ENCODE measurements at places on chromosomes 7 and 10.
A peak's percentile ranks its signal among the peaks of the same experiment; 100 is the strongest.

DNA sequence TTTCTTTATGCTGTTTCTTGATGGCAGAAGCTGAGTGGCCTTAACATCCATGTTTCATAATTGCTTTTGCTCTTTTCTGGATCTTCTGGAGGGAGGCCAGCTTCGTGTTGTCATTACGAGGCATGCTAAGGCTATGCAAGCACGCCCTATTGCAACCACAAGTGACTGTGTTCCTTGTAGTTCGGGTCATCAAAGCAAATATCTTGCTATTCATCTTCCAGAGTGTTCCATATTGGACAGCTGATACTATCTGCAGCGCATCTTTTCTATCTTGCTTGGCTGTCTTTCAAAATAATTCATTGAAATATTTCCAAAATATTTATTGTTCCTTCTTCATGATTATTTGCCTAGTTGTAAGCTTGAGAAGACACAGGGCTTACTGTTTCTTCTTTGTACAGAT is 5.0 kb downstream of the EPHB6 start:
- no peak for DNase-seq

DNA sequence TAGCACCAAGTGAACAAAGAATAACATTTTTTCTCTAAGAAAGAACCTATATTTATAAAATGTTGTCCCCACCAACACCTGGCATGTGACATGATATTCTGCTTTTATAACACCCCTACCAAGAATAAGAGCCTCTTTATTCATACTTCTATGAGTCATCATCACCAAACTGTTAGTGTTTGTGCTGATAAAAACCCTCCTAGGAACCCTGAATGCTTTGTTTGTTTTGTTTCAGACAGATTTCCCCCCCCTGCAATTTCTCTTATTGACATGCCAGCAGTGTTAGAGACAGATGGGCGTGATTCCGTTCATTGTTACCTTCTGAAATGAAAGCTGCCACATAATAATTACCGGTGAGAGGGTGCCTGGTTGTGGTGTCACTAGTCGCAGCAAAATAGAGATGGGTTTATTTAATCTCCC is 651.1 kb downstream of the SORCS1 start:
- DNase-seq: no peak

DNA sequence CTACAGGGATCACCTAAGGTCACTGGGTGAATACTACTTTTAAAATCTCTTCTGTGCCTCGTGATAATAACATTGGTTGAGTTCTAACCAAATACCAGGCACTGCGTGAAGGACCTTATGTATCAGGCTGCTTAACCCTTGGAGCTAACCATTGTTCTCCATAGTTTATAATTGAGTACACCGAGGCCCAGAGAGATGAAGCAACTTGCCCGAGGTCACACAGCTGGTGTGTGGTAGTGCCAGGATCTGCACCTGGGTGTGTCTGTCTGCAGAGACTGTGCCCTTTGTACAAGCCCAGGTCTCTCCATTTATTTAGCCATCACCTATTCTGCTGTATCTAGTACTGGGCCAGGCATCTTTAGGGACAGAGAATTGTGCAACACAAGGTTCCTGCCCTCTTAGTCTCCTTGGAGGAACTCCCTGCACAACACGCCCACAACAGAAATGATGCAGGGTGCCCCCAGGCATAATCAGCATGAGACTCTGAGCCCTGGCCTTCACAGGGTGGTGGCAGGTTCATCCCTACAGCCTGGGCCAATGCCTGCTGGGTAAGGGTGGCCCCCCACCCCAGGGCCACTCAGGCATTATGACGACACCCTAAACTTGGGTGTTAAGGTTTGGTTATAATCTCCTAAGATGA is 31.5 kb downstream of the UNC5B start:
- no peak for DNase-seq

DNA sequence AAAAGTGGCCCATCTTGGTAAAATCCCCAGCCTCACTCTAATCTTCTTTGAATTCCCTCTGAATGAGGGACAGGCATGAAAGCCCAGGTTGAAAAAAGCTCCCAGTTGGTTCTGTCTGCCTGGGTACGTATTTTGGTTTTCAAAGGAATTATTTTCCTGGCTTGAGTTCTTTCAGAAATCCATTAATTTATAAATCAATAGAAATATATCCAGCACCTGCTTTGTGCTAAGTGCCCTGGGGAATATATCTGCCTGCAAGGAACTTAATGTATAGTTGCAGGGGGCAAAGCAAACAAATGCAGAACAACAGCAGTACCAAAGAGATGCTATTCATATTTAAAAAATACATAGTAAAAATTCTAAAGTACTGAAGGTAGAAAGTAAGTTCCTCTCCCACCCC is 362.7 kb downstream of the REEP3 start:
- DNase-seq: no peak

DNA sequence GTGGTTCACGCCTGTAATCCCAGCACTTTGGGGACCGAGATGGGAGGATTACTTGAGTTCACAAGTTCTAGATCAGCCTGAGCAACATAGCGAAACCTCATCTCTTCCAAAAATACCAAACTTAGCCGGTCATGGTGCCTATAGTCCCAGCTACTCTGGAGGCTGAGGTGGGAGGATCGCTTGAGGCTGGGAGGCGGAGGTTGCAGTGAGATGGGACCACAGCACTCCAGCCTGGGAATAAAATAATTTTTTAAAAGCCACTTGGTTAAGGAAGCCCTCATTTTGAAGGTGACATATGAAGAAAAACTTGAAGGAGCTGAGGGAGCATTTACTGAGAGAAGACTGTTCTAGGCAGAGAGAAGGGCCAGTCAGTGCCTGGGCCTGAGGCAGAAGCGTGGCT is 4.2 kb upstream of the EZH2 start:
- DNase-seq: no peak

- peak; percentile 22 for DNase-seq
Measured at GRCh38 chr7:158587162-158588084, at the start of gene PTPRN2. TSS of gene PTPRN2 (minus strand) at chr7:158587823.

GRCh38 chr10:81873932-81874816 is 820 bp upstream of the NRG3 start:
- DNase-seq: no peak

GRCh38 chr10:61464461-61465170 is 11.4 kb upstream of the TMEM26 start:
- DNase-seq: no peak

DNA sequence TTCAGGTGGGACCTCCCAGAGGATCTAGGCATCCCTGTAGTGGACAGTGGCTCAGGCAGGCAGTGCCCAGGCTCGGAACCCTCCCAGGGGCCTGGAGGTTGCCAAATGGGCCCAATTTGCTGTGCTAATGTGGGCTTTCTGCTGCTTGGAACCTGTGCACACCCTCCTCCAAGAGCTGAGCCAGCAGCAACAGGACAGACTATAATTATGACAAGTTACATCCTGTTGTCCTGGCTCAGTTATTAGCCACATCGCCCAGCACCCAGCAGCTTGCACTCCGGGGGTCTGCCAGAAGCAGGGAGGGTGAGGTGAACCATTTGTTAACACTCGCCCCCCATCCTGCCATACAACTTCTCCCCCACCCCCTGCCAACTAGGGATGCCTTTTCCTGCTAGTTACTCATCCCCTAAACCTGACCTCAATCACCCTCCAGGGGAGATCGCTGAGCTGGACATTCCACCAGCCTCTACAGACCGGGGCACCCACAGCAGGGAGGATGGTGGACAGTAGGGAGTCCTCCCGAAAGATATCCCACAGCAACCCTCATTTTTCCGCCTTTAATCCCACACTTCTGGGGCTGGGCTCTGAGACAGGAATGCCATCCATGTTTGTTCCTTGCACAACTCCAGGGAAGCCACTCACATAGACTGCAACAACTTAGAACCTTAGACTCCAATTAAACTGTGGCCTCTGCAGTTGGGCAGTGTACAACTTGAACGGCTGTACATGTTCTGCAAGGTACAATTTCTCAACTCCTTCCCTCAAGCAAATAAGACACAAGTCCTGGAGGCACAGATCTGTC is 7.9 kb upstream of the MYL10 start:
- DNase-seq: no peak

- no peak for DNase-seq
Measured at GRCh38 chr7:103637726-103638125, 191.7 kb upstream of the SLC26A5 start.

- no peak for DNase-seq
Measured at GRCh38 chr7:92634205-92634604, 44.0 kb upstream of the FAM133B start.

DNA sequence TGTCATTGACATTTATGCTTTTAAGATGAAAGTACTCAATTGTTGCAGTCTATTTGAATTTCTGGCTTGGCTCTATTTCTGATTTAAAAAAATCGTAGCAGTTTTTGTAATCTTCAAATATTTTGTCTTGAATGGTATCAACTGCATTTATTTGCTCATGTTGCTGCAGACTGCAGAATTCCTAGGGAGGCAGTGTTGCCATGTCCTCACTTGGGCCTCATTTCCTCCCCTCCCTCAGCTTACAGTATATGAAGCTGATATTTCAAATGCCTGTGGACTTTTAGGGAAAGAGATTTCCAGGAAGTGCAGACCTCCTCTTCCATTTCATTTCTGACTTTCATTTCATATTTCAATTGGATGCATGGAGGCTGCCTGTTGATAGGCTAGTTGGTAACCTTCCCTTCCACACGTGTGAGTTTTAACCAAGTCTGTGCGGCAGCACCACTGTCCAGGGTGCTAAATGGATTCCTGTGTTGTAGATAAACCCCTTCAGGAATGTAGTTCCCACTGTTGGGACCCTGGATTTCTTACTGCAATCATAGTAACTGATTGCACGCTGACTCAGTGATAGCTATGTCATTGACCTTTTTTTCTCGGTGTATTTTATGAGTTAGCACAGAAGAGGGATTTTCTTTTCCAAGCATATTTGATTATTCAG is 17.5 kb downstream of the VPS50 start:
- no peak for DNase-seq

Measured in CD4-positive, alpha-beta T cell (primary cell).